ENCODE measurements at places on chromosomes 4 and X. TPM values are rescaled to one million over a fixed set of nuclear protein-coding genes. Genes with fewer than 3 reads are reported as not detected.

SH3D19 gene
- total RNA-seq, result 143 TPM

LRIT3 gene
- total RNA-seq, result 0.27 TPM

- H3K27ac ChIP-seq, result no peak overlapping the region
- H3K36me3 ChIP-seq, result no peaks in the 10 kb centered on the region
- H3K4me3 ChIP-seq, result no peak overlapping the region
- DNase-seq, result no peak
- H3K4me1 ChIP-seq, result no peaks in the 10 kb centered on the region
Observed at GRCh38 chr4:153146961-153147360, 57.3 kb upstream of the TRIM2 start.

GRCh38 chr4:155878611-155879010, 12.5 kb upstream of the ASIC5 start:
- H3K27me3 ChIP-seq, result no peaks in the 10 kb centered on the region
- no peaks in the 10 kb centered on the region for H3K36me3 ChIP-seq
- H3K27ac ChIP-seq, result no peak overlapping the region
- no peaks in the 10 kb centered on the region for H3K4me1 ChIP-seq
- no peak for DNase-seq
- H3K4me3 ChIP-seq, result no peak overlapping the region

All from thyroid gland (tissue), 4 donors.